ENCODE measurements at places on chromosomes 4 and X.

GRCh38 chrX:147565237-147565636 lies 346.5 kb upstream of the FMR1 start:
- DNase-seq: no peak

DNA sequence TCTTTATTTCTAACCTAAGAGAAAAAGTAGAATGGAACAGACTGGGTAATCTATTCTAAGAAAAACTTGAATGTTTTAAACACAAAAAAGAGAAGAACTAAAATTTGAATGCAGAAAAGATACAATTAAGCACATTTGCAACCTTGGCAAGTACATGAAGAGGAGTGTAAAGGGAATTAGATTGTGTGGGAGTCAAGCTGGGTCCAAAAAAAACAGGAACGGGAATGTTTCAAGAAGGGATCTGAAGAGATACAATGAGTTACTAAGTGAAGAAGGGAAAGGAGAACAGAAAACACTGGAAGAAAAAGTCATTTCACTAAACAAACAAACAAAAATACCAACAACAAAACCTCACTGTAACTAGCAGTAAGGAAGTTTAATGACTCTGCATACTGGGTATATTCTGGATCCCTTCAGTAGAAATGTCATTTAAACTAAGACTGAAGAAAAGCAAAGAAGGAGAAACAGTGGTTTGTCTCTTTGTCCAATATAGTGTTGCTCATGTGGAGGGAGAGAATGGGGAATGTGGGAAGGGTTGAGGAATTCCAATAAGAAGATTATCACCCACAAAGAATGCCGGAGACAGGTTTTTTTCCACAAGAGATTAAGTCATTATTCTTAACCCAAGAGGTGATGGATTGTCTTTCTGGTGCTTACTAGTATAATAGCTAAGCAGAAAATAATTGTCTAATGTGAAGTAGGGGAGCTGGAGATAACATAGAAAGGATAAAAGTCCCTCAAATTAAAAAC lies 50.4 kb upstream of the PTPN13 start:
- peak; percentile 14 for DNase-seq

GRCh38 chr4:156523492-156523891 lies 448.1 kb downstream of the PDGFC start:
- no peak for DNase-seq

GRCh38 chr4:185464887-185465286 lies 6.6 kb downstream of the CCDC110 start:
- no peak for DNase-seq

DNA sequence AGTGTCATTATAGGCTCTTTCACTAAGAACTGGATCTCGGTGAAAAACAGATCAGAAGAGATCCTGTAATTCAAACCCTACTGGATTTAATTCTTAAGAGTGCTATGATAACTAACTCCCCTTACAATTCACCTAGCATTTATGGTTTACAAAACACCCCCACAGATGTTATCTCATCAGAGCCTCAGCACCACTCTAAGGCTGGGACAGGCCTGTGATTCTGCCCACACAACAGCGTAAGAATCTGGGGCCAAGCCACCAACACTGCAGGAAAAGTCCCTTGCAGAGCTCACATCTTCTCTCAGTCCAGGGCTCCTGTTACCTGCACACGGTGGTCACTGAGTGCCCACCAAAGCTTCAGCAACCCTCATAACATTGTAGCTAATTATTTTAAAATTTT lies 8.9 kb downstream of the MFAP3L start:
- no peak for DNase-seq

DNA sequence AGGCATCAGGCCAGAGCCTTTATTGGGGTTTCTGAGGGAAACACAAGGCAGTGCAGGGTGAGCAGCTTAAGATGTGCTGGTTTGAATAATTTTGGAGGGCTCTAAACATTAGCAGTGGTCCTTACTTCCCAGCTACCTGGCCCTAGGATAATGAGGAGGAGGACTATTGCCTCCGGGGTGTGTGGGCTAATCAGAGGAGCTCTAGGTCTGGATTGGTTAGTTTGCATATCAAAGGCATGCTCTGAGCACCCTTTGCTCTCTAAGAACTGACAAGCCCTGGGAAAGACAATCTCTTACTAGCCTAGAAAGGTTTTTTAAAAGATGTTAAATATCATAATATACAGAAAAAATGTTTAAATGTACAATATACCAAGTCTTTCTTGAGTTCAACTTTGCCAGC lies 58.4 kb downstream of the RXFP1 start:
- DNase-seq: no peak

DNA sequence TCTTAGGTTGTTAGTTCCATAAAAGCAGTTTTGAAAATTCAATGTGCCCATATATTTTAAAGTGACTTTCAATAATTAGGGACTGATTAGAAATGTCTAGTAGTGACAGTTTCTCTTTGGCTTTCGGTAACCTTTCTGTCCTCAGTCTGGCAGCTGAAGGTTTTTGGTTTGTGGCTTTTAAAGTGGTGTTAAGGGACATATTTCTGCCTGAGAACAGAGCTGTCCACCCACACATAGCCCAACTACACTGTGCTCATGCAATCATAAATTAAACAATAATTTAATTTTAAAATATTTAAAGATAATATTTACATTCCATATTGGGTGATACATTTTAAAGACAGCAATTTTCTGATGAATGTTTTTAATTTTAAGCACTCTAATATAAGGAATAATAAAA lies 335.0 kb upstream of the TENM3 start:
- no peak for DNase-seq

DNA sequence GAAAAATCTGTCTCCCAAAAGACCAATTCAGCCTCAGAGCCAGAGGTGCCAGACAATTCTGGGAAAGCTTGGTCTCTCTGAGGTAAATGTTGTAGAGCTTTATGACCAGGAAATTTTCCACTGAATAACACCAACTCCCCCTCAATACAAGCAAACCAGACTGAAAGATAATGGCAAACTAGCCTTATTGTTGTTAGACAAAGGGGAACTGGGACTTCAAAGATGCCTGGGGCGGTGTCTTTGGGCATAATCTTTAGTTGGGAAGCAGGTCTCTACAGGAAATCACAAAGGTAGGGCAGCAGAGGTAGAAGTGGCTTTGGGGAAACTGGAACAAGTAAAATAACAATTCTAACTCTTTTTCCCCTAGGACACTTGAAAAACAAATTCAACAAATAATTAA lies 12.0 kb downstream of the COL4A6 start:
- DNase-seq: no peak

DNA sequence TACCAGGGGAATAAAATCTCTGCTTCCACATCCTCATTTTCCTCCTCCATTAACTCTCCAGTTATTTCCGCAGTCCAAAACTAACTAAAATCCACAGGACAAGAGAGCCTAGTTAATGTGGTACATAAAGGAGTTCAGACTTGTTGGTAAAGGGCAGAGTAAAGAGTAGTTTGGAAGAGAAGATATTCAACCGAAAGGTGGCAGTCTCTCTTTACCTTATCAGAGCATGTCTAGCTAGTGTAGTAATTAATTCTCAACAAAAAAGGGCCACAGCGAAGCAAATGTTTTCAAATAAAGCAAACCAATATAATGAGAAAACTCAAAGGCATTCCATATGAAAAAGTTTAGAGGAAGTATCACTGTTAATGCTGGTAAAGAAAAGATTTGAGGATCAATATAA lies 286.5 kb downstream of the GLUD2 start:
- no peak for DNase-seq

GRCh38 chrX:83529950-83530349 lies 21.9 kb downstream of the POU3F4 start:
- DNase-seq: no peak

DNA sequence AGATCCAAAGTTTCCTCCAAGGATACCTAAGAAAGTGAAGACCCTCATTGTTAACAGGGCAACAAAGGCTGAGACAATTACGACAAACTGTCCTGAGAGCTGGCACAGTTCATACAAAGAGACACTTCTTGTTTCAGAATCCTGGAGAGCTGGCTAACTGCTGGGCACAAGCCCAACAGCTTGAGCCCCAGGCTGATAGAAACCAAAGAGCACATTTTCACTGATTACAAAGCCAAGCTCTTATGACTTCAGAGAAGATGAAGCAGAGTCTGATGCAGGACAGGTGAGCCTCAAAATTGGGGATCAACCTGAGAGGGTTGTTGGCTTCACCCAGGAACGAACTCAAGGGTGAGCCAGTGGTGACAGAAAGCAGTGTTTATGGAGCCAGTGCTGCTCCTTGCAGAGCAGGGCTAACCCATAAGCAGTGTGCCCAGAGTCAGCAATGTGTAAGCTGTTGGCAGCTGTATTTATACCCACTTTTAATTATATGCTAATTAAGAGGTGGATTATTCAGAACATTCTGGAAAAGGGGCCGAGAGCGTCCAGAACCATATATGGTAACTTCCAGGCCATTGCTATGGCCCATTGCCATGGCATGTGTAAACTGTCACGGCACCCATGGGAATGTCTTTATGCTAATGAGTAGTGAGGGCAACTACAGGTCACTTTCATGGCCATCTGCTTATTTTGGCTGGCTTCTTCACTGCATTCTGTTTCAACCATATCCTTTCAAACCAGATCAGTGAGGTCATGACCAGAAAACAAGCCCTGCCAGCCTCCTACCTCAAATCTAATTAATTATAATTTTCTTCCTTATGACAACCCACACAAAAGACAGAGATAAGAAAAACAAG lies 183.7 kb downstream of the EVC2 start:
- DNase-seq: no peak

All from activated CD4-positive, alpha-beta T cell treated with anti-CD3 and anti-CD28 coated beads, Interleukin-2, amount 50 U/mL, for 16 hours (primary cell).